Activated naive CD8-positive, alpha-beta T cell treated with anti-CD3 and anti-CD28 coated beads for 36 hours (primary cell): ENCODE measurements at places on chromosomes 6 and 20. TPM values are rescaled to one million over a fixed set of nuclear protein-coding genes. Genes with fewer than 3 reads are reported as not detected.

DNA sequence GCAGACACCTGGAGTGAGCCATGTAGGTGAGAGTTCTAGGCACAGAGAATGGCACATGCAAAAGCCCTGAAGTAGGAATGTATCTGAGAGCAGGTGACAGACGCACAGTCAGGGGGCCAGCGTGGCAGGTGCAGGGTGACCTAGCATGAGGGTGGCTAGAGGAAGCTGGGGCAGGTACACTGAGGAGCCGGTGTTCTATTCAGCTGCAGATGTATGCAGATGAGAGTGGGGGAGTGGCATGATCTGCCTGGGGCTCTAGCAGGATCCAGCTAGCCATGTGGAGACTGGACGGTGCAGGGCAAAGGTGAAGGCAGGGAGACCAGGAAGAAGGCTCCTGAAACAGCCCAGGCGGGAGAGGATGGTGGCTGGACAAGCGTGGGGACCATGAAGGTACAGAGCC, 10.7 kb downstream of the PEDS1 start:
- H3K4me1 ChIP-seq = peaks cover 37% of the 10 kb centered on the region
- no peak overlapping the region for H3K4me3 ChIP-seq
- peaks cover 24% of the 10 kb centered on the region for H3K36me3 ChIP-seq
- DNase-seq = no peak

DNA sequence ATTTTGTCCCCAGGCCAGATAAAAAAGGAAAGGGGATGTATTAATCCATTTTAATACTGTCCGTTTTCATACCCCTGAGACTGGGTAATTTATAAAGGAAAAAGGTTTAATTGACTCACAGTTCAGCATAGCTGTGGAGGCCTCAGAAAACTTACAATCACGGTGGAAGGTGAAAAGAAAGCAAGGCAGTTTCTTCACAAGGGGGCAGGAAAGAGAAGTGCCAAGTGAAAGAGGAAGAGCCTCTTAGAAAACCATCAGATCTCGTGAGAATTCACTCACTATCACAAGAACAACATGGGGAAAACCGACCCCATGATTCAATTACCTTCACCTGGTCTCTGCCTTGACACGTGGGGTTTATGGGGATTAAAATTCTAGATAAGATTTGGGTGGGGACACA, 152.5 kb downstream of the IBTK start:
- no peak overlapping the region for H3K4me3 ChIP-seq
- H3K27me3 ChIP-seq = no peaks in the 10 kb centered on the region
- no peak for DNase-seq
- no peak overlapping the region for H3K27ac ChIP-seq
- no peaks in the 10 kb centered on the region for H3K36me3 ChIP-seq

GRCh38 chr6:88666901-88667300, 296.5 kb downstream of the RNGTT start:
- H3K36me3 ChIP-seq = peaks cover 83% of the 10 kb centered on the region
- no peak overlapping the region for H3K27ac ChIP-seq
- peaks cover 5% of the 10 kb centered on the region for H3K4me1 ChIP-seq
- H3K4me3 ChIP-seq = no peak overlapping the region
- DNase-seq = no peak

- H3K4me1 ChIP-seq = no peaks in the 10 kb centered on the region
- H3K4me3 ChIP-seq = no peak overlapping the region
Measured at GRCh38 chr6:150940941-150941340, 75.4 kb downstream of the MTHFD1L start.

- no peak overlapping the region for H3K27ac ChIP-seq
- no peak overlapping the region for H3K4me3 ChIP-seq
- peaks cover 6% of the 10 kb centered on the region for H3K36me3 ChIP-seq
Measured at GRCh38 chr6:134636186-134636799, 313.6 kb downstream of the ALDH8A1 start.

DNA sequence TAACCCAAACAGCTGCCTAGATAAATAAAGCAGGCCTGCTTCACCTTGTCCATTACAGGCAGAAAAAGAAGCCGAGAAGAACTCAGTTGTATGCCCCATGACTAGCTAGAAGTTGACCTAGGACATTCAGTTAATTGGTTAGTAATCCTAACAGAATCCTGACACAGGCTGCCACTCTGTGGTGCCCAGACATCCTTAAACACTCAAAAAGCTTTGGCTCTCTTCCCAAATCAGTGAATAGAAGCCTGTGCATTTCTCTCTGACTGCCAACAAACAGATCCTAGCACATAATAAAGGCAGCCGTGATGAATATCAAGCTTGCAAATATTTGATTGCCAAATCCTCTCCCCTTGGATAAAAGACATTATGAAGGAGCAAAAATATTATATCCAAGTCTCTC, 519.1 kb upstream of the EYS start:
- no peak for DNase-seq
- no peaks in the 10 kb centered on the region for H3K36me3 ChIP-seq
- H3K4me3 ChIP-seq = no peak overlapping the region
- no peaks in the 10 kb centered on the region for H3K27me3 ChIP-seq
- no peak overlapping the region for H3K27ac ChIP-seq

Gene EYS
- not detected for total RNA-seq

DNA sequence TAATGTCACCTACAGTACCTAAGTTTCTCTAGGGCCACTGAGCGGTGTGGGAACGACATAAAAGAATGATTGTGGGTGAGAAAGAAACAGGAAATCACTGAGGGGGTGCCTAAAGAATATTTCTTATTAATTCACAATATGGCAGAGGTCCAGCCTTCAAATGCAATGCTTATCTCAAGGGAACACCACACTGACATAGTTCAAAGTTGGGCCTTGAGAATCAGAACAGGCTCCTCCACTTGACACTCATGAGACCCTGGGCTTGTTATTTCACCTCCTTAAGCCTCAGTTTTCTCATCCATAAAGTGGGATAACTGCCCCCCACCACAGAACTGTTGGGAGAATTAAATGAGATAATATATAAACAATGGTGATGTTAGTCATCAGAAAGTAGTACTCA, 40.4 kb upstream of the ARHGAP18 start:
- DNase-seq = no peak
- H3K36me3 ChIP-seq = peaks cover 3% of the 10 kb centered on the region
- H3K27ac ChIP-seq = peak overlapping the region; percentile 98

DNA sequence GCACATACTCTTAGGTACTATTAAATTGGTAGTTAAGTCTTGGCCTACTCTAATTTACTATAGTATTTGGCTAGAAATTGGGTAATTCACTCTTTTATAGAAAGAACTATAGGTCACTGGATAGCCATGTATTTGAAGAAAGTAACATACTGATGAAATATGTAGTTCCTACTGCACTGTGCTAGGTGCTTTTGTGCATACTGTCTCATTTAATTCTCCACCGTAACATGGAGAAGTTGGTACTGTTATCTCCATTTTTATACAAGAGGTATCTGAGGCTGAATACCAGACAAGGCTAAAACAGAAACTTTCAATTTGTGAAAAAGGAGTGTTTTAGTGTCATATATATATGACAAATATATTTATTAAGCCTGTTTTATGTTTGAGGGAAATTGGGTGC, 29.8 kb downstream of the AFDN start:
- no peak overlapping the region for H3K4me3 ChIP-seq
- H3K4me1 ChIP-seq = peaks cover 9% of the 10 kb centered on the region

GRCh38 chr6:107114926-107115694, at the start of gene BEND3:
Gene BEND3, minus strand, starts transcription at chr6:107115515. Its CDS starts 16,230 bp downstream, at chr6:107099285.
- H3K4me3 ChIP-seq = peak within 1 kb of the TSS; percentile 78
- H3K27me3 ChIP-seq = peaks cover 14% of the 10 kb centered on the region
- H3K36me3 ChIP-seq = no peaks in the 10 kb centered on the region
- H3K4me1 ChIP-seq = peaks cover 21% of the 10 kb centered on the region
- peak within 1 kb of the TSS; percentile 66 for H3K27ac ChIP-seq

- no peaks in the 10 kb centered on the region for H3K27me3 ChIP-seq
- no peak overlapping the region for H3K27ac ChIP-seq
- H3K36me3 ChIP-seq = no peaks in the 10 kb centered on the region
- H3K4me3 ChIP-seq = no peak overlapping the region
- H3K4me1 ChIP-seq = no peaks in the 10 kb centered on the region
Measured at GRCh38 chr6:69061066-69061465, 426.0 kb downstream of the ADGRB3 start.

GRCh38 chr6:15936503-15936902, 192.4 kb upstream of the MYLIP start:
- DNase-seq = no peak
- H3K4me1 ChIP-seq = no peaks in the 10 kb centered on the region
- H3K27me3 ChIP-seq = peaks cover 5% of the 10 kb centered on the region
- peaks cover under 1% of the 10 kb centered on the region for H3K36me3 ChIP-seq
- H3K27ac ChIP-seq = no peak overlapping the region
